ENCODE measurements at places on chromosomes 5 and 9.

- no peak for DNase-seq
Measured at GRCh38 chr5:20556115-20556763, 568.2 kb upstream of the CDH18 start.

- no peak for DNase-seq
Measured at GRCh38 chr5:125326150-125326510, 579.7 kb upstream of the ZNF608 start.

DNA sequence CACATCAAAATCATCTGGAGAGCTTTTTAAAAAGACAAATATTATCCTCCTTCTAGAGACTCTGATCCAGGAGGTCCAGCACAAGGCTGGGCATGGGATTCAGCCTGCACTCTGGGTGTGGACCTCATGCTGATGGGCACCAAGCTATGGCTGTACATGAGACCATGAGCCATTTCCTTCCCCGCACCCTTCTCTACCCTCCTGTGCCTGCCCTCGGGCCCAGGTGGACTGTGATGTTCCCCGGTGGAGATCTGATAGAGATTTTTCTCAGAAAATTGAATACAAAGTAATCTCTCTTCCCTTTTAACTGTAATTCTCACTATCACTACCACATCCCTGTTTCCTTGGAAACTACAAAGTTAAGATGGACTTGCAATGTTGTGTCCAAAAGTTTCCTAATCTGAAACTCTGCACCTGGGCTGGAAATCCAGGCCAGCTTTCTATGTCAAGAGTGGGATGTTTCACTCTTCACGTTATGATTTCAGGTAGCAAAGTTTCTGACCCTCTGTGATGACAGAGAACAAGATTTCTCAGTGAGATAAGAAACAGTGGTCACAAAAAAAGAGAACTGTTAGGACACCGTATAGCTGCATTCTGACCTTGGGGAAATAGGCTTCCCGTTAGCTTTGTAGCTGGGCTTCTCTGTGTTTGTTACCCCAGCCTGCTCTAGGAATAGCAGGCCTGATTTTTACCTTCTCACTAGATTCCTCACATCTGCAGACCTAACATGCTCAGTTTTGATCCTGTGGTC lies 11.5 kb downstream of the SFXN1 start:
- DNase-seq = no peak

DNA sequence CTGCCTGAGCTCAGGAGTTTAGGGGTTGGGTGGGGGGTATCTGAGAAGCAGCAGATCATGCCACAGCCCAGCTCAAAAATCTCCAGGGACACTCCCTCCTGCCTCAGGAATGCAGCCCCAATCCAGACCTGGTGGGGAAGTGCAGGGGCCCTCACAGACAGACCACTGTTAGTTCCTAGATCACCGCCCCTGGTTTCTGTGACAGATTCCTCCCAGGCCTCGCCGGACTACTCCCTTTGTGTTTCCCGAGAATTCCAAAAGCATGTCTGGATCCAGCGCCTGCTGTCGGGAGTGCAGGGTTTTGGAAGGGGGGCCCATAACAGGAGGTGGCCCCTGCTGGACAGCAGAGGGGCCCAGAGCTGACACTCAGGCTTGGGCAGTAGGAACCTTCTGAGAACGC lies 74.5 kb downstream of the CTSL start:
- no peak for DNase-seq

- no peak for DNase-seq
Measured at GRCh38 chr9:134775081-134775951, 105.3 kb upstream of the FCN2 start.

DNA sequence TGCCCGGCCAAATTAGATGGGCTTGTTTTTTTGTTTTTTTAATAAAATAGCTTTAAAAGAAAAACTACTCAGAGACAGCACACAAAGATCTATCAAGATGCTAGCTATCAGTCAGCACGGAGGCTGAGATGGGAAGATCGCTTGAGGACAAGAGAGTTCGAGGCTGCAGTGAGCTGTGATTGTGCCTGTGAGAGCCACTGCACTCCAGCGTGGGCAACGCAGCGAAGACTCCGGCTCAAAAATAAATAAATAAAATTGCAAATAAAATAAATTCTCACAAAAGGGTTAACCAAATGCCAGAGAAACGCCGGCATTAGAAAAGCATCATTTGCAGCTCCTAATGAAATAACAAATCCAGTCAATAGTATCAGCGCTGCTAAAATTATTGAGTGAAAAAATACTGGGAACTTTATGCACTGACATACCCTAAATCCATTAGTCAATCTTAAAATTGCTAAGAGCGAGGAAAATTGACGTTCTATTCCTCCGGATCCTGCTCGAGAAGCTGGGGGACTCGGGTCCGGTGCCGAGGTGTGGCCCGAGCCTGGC lies 681 bp downstream of the CPLANE1 start:
- no peak for DNase-seq

DNA sequence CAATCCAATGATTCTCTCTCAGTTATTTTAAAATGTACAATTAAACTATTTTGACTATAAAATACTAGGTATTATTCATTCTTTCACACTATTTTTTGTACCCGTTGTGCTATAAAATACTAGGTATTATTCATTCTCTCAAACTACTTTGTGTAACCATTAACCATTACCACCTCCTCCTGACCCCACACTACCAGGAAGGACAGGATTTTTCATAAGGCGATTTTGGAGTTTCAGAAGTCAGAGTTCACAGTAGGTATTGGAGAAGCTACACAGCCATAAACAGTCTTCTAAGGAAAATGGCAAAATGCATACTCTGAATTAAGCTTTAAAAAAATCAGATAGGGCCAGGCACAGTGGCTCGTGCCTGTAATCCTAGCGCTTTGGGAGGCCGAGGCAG lies 35.1 kb upstream of the TMEM252 start:
- no peak for DNase-seq

DNA sequence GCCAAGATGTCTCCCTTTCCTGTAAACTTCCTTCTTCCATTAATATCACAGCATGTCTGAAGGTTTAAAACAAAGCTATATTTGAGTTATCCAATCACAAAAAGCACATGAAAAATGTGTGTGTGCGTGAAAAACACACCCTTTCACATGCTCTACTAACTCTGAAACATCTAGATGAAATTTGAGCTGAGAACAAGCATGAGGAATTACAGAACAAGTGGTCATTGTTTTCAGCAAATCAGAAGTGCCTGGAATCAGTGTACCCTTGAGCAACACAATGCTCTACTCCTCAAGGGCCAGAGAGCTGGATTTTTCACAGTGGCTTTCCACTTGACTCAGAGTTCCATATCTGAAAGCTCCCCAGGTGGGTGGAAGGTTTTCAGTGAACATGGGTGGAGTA lies 255.9 kb downstream of the PSAT1 start:
- no peak for DNase-seq

- no peak for DNase-seq
Measured at GRCh38 chr5:69148981-69149675, 17.8 kb upstream of the CCNB1 start.

GRCh38 chr9:22124263-22125011 lies 115.3 kb upstream of the CDKN2B start:
- no peak for DNase-seq

DNA sequence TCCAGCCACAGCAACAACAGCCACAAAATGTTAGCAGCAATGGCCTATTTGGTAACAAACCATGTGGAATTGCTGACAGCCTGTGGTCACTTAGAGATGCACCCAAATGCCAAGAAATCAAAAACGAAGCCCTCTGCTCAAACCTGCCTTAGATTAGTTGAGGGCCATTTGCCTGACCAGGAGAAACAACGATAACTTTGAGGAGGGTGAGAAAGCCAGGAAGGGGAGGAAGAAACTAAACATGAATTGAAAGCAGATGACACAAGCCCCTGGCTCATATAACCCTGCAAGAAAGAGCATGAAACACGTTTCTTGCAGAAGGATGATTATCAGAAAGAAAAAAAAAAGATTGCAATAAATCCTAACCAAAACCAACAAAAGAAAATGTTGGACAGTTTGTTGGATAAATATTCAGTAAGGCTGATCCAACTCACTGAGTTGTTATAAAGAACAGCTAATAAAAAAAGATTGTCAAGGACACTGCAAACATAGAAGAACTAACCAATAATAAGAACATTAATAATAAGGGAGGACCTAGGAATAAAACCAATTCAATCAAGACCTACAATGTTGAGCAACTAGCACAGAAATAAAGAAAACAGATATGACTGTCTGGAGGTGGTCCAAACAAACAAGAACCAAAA lies 140.5 kb upstream of the SLC30A5 start:
- no peak for DNase-seq

GRCh38 chr5:127019928-127020327 lies 10.4 kb downstream of the MARCHF3 start:
- DNase-seq = no peak

GRCh38 chr9:69919461-69920061 lies 98.9 kb downstream of the CFAP95 start:
- no peak for DNase-seq

GRCh38 chr9:68427216-68427977 lies 71.0 kb downstream of the PGM5 start:
- no peak for DNase-seq

- no peak for DNase-seq
Measured at GRCh38 chr9:117160254-117160653, 254.6 kb downstream of the ASTN2 start.

DNA sequence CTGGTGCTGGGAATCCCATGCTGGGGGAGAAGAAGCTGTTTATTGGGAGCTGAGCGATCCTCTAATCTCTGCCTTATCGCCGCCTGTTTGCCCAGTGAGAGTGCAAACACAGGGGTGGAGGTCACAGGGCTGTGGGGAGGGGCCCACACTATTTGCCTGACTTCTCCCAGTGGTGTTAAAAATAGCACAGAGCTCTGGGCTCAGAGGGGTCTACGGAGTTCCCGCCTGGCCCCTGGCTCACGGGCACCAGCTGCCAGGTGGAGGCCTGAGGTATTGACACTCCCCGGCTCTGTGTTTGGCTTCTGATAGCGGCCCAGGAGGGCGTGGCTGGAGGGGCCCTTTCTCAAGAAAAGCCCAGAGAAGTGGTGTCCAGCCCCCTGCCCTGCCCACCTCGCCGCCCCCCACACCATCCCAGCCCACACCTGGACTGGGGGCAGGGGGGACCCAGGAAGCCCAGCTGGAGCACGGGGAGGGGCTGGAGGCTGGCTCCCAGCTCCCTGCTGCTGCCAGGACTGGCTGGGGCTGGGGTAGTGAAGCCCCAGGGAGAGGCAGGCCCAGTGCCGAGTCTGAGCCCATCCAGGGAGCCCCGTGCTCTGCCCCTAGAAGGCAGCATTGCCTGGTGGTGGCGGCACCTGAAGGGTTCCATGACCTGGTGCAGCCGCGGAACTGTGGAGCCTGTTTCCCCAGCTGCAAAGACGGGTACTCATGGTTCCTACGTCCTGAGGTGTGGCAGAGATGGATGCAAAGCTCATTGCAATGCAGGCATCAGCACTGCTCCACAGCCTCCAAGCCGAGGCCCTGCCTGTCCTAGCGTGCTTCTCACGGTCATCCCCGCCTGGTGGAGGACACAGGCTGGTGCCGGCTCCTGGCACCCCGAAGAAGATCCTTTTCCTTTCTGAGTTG lies 35.7 kb upstream of the EGFL7 start:
- DNase-seq = no peak

GRCh38 chr9:95465115-95465514 lies 51.7 kb downstream of the PTCH1 start:
- DNase-seq = no peak

- no peak for DNase-seq
Measured at GRCh38 chr9:1979741-1980367, 35.3 kb upstream of the SMARCA2 start.

- DNase-seq = no peak
Measured at GRCh38 chr9:33197279-33198152, 30.4 kb upstream of the B4GALT1 start.

GRCh38 chr9:37952731-37953130 lies 48.8 kb upstream of the SLC25A51 start:
- no peak for DNase-seq

DNA sequence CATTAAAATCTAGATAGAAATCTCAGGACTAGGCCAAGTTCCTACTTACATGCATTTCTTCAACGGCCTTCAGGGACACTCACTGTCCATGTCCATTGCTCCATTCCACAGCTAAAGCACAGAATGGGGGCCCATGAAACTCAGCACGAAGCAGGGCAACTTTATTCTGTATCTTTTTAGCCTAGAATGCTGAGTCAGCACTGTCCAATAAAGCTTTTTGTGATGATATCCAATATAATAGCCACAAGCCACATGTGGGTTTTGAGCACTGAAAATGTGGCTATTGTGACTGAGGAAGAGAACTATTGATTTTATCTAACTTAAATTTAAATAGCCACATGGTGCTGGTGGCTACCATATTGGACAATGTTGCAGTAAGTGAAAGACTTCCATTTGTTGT lies 21.6 kb downstream of the OTP start:
- no peak for DNase-seq

- DNase-seq = no peak
Measured at GRCh38 chr9:127664324-127664677, 42.5 kb upstream of the CFAP157 start.

DNA sequence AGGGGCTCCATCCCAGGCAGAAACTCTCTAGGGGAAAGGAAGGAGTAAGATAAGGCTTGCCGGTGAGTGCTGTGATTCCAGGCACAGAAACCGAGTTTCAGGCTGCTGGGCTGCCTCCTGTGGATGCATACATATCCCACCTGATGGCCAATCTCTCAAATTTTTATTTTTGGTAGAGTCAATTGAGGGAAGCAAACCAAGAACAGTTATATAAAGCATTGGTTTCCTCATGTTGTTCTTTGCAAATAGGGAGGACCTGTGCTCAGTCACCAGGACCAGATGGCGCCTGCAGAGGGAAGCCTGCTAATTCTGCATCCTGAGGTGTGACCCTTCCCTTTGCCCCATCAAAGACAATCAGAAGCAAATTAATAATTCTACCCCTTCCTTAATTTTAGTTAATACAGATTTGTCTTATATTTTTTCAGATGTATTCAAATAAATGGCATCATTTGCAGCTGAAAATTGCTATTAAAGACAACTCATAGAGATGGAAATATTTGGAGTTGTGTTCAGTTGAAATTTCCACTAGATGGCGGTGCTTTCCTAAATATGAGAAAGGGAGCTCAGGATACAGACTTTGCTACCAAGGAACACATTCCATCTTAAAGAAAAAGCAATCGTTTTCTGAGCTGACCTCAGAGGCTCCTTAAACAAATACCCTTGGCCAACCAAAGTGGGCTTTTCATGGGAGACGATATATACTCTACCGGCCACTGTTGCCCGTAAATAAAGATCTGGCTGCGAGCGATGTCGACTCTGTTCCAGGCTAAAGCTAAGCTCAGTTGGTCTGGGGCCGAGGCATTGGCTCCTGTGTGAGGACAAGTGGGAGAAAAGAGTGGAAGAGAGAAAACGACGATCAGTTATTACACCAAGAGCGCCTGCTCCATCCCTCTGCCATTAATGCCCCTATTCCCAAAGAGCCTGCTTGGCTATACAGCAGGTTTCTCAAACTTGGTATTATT lies 225.7 kb upstream of the KLF9 start:
- no peak for DNase-seq
